ENCODE measurements at places on chromosomes 12 and 14.
A peak's percentile ranks its signal among the peaks of the same experiment; 100 is the strongest.

GRCh38 chr14:75832621-75833297 is 149.0 kb downstream of the TGFB3 start:
- no peak for DNase-seq

DNA sequence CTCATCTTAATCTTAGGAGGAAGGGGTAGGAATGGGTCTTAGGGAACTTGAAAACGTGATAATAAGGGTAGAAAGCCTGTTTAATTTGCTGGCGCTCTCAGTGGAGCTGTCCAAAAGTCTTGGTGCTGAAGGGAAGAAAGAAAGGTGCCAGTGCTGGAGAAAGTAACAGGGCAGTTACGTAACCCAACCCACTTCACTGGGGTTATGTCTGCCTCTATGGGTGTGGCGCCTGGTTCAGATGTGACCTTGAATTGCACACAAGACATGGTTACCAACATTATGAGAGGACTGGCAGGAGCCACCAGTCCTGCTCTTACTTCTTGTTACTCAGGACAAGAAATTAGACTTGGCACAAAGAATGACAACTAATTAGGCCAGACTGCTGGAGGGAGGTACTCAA is 18.6 kb upstream of the GPATCH2L start:
- no peak for DNase-seq

DNA sequence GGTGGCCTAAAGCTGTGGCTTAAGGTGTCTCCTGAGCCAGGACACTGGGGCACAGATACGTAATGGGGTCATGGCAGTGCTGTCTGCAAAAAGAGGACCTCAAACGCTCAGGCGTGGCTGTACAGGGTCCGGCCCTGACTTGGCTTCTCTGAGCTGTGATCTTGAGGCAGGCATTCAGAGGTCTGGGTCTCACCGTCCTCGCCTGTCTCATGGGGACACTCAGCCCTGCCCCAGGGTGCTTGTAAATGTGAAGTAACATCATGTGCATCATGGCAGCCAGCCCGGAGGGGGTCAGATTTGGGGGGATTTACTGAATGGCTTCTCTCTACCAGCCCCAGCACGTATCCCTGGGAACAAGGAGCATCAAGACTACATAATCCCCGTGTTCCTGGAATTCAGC is 28.8 kb downstream of the DIO3 start:
- no peak for DNase-seq

DNA sequence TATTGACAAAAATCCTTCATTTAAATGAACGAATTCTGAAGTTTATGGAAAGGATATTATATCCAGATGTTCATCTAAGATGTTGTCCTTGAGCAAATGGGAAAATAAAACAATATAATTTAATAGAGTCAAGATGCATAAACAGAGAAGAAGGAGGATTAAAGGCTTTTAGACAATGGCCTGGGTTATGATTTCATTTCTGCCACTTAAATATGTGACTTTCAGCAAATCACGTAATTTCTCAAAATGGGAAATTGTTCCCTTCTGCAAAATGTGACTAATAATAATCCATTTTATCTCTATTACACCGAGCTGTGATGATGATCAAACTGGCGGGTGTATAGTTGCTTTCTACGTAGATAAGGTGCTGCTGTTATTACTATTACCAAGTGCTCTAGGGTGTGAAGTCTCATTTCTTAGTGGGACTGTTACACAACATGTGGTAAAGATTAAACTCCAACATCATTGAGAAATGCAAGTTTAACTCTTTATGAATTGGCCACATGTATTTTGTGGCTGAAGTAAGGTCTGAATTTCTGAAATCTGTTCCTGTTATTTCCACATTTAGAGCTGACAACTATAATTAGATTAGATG is 157.0 kb downstream of the MYRFL start:
- DNase-seq, result no peak

DNA sequence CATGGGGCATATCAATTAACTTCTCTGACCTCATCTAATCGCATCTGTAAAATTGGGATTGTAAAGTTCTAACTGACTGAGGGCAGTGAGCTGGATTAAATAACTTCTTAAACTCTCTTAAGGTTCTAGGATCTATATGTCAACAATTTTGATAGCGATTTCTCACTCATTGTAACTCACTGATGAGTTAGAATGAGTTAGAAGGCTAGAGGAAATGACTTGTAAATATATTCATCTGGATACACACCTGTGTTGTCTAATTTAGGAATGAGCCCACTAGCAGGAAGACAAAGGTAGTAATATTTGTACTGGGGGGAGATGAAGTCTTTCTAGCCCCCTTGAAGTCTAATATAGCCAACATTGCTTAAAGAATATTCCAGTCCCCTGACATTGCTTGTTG is 46.3 kb upstream of the CERS5 start:
- no peak for DNase-seq

DNA sequence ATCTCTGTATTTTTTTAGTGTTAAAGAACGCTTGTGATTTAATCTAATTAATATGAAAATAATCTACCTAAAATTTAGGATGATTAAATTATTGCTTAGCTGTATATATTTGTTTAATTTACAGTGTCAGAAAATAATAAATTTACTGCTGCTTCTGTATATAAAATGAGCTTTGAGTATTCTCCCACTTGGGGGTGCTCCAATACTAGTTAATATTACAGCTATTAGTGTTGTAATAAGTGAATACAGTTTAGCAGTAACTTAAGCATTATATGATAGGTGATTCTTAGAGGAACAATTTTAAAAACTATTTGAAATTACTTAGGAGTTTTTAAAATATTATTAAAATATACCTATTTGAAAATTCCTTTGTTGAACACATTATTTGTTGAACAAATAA is 62.2 kb downstream of the PAPOLA start:
- DNase-seq, result no peak

DNA sequence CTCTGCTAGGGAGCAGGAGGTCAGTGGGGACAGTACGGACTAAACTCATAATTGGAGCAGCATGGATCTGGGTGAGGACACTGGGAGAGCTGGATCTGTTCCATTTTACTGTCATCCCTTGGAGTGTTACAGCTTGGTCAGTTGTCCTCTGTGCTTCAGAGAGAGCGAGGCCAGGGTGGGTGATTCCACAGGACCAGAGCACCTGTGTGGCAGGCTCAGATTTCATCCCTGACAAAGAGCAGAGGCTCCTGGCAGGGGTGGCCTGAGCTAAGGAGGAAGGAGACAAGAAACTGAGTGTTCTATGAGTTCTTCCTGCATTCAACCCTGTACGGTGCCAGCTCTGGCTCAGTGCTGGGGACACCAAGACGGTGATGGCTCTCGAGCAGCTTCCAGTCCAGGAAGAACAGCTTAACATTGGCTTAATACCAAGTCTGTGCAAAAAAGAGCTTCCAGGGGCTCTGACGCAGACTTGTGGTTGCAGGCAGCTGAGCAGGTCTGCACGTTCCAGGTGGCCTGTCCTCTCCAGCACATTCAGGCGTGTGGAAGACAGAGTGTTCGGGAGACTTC is 8.4 kb upstream of the PGF start:
- DNase-seq, result no peak

DNA sequence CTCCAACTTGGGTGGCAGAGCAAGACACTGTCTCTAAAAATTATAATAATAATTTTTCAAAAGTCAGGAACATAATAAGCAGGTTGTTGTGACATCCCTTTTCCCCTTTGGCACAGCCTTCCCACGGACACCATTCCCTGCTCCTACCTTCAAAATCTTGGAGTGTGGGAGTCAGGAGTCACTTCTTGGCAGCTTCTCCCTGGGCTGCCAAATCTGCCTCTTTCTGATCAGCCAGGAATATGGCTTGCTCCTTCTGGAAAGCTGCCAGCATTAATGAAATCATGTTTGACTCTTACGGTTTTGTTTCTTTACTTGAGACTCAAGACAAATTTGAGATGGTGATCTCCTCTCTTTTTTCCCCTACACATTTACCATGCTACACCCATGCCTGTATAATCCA is 391.4 kb upstream of the SYT1 start:
- peak; percentile 44 for DNase-seq

GRCh38 chr12:50157259-50157658 is 9.9 kb downstream of the CERS5 start:
- no peak for DNase-seq

DNA sequence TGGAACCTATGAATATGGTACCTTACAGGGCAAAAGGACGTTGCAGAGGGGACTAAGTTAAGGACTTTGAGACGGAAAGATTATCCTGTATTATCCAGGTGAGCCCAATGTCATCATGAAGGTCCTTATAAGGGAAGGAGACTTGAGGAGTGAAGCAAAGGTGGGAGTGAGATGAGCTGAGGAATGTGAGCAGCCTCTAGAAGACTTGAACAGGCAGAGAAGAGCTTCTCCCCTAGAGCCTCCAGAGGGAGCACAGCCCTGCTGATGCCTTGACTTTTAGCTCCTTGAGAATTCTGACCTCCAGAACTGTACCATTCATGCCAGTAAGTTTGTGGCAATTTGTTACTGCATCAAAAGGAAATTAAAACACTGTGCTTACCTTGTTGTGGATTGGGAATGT is 41.8 kb upstream of the DCD start:
- DNase-seq, result no peak

DNA sequence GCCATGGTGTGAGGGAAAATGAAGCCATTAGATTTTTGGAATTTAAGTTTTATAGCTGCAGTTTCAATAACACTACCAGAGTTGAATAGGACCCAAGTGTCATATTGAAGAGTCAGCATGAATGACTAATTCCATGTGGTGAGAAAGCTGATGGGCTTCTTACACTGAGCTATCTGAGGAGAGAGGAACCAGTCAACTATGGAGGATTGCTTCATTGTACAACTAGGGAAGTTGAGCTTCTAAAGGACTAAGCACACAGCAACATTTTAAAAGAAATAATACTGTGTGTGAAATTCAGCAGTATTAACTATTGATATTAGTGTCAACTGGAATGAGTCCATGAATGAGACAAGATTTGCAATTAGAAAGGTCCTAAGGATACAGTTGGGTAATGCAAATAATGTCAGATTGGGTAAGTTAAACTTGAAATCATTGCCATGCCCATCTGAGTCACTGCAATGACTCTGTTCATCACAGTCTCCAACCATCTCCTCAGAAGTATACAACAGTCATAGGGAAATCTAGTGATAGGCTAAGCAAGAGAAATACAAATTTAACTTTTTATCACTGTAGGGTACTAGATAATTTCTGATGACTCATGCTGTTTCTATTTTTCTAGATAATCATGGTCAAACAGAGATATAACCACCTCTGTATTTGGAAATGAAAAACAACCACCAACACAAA is 394.2 kb downstream of the FSCB start:
- DNase-seq, result no peak

DNA sequence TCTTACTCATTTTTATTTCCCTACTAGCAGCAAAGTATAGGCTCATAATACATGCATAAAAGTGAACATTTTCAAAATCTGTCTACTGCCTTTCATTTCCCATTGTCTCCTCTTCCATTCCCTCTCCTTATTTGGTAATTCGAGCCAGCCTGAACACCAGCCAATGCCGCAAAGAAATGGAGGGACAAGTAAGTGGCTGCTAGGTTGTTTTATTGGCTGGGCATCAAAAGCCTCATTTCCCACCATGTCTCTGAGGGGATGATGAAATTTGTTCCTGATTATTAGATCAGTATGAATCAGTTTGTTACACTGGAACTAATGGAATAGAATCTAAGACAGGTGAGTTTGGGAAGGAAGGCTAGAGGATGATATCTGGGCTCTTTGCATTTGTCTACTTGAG is 143.5 kb downstream of the KCNA5 start:
- DNase-seq, result no peak

DNA sequence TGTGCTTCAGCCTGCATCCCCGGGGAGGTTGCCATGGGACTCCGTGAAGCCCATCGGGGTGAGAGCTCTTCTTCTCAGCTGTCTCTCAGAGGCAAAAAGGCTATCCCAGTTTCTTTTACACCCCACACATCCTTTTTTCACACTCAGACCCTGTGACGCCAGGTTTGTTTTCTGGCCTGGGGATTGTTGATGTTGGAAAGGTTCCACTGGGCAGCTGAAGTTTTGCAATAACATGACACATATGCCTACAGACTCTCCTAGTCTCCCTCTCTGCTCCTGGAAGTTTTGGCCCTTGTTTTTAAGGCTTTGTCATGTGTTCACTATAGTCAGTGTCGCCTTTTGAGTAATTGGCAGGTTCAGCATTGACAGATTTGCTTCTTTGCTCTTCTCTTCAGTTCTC is 118.6 kb downstream of the SMOC1 start:
- no peak for DNase-seq

DNA sequence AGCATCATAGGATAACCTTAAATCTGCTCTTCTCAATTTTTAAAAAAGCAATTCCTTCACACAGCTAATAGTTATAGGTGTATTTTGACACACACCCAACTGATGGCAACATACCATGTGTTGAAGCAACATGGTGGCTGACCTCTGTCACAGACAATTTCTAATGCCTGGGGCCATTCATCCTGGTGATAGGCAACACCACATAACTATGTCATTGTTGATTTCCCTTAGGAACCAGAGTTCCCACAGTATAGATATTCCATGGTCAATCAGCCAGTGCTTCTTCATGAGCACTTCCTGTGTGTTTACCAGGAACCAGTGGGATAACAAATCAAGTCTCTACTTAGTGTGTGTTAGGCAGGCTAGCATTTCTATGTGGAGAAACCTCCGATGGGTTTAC is 88.3 kb downstream of the FIGNL2 start:
- no peak for DNase-seq

DNA sequence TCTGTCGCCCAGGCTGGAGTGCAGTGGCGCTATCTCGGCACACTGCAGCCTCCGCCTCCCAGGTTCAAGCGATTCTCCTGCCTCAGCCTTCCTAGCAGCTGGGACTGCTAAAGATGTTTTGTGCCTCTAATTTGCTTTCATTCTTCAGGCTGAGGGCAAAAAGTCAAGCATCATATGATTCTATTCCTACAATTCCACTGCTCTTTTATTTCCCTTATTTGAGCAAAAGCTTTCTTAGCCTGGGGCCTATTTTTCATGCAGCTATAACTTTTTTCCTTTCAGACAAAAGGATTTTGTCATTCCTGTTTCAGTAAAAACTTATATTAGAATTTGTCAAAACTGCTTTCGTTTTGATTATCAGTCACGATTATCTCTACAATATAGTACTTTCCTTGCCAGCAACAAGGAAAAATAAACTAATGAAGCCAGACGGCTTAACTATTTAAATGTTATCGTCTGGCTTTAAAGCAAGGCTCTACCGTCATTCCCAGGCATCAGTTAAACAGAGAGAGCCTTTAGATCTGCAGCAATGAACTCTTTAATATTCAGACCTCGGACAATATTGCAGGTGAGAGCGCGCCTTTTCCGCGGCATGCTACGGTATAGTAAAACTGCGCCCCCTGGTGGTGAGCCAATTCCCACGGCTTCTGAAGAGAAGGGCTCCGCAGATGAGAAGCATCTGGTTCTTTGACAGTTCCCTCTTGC is 1.4 kb upstream of the SLC2A13 start:
- peak; percentile 15 for DNase-seq

- DNase-seq, result no peak
These were observed 1.0 kb downstream of the WBP11 start for GRCh38 chr12:14802247-14802646.

GRCh38 chr14:97077253-97077653 is 280.1 kb downstream of the VRK1 start:
- DNase-seq, result no peak

DNA sequence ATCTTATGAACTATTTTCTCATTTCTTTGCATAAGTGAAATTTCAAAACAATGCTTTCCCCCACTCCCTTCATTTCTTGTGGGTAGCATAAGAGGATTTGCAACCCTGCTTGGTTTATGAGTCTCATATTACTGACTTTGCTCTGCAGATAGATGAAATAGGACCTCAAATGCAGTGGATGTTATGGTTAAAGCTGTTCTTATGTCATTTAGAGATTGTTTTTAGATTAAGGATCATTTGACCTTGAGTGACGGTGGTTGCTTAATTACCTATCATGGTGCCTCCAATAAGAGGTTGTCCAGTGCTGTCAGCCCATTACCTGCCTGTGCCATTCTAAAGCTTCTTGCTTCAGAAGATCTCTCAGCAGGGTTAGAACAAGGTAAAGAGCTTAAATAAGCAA is 351.4 kb upstream of the ATP2B1 start:
- no peak for DNase-seq
